Esophagus mucosa (tissue), 1 donor: ENCODE measurements at places on chromosomes 2 and 18. TPM values are rescaled to one million over a fixed set of nuclear protein-coding genes. Genes with fewer than 3 reads are reported as not detected.

Gene CAPN14
- 191 TPM for total RNA-seq

Gene CTNNA2
- total RNA-seq, result not detected

Gene HOXD10
- 0.24 TPM for total RNA-seq

Gene TSPYL6
- total RNA-seq, result not detected

Gene OTOF
- not detected for total RNA-seq

Gene ITGB6
- total RNA-seq, result 24.2 TPM

Gene CFAP65
- not detected for total RNA-seq

Gene LYPD6B
- total RNA-seq, result 3.2 TPM

Gene UGT1A7
- 13.9 TPM for total RNA-seq

Gene TUBB8B
- not detected for total RNA-seq

Gene SIGLEC15
- not detected for total RNA-seq
